ENCODE measurements at places on chromosomes 6 and 20. TPM values are rescaled to one million over a fixed set of nuclear protein-coding genes. Genes with fewer than 3 reads are reported as not detected.

SLA2 gene
- total RNA-seq, result 0.39 TPM

C6orf47 gene
- 14.1 TPM for total RNA-seq

ACSS1 gene
- total RNA-seq, result 19.7 TPM

CRISP3 gene
- 7.4 TPM for total RNA-seq

CRISP2 gene
- not detected for total RNA-seq

GSTA1 gene
- total RNA-seq, result not detected

RPRD1B gene
- total RNA-seq, result 40.2 TPM

PSMF1 gene
- 25.2 TPM for total RNA-seq

- DNase-seq, result peak; percentile 78
Observed at GRCh38 chr6:14824484-14825275, 421.2 kb upstream of the JARID2 start.

DNA sequence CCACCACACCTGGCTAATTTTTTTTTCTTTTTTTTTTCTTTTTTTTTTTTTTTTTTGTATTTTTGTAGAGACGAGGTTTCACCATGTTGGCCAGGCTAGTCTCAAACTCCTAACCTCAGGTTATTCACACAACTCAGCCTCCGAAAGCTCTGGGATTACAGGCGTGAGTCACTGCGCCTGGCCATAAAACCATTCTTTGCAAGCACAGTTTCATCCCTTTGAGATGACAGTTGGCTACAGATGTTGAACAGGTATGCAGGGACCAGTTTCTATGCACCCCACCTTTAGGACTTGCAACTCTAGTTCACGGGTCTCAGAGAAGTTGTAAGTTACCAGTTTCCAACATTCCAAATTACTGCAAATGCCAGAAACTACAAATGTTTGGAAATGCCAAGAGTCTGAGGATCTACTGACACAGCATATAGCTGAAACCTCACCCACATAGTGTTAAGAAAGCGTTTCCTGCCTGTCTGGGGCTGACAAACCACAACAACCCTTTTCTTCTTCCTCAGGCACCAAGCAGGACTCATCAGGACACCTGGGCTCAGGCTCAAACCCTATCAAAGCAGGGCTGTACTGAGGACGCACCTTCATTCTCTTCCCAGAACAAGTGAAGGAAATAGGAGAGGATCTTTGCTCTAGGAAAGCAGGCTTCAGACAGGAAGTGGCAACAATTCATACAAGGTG lies 22.9 kb downstream of the ARHGAP18 start:
- no peak for DNase-seq

- DNase-seq, result peak; percentile 26
Observed at GRCh38 chr20:34907616-34908469, 31.4 kb downstream of the ACSS2 start.

DNA sequence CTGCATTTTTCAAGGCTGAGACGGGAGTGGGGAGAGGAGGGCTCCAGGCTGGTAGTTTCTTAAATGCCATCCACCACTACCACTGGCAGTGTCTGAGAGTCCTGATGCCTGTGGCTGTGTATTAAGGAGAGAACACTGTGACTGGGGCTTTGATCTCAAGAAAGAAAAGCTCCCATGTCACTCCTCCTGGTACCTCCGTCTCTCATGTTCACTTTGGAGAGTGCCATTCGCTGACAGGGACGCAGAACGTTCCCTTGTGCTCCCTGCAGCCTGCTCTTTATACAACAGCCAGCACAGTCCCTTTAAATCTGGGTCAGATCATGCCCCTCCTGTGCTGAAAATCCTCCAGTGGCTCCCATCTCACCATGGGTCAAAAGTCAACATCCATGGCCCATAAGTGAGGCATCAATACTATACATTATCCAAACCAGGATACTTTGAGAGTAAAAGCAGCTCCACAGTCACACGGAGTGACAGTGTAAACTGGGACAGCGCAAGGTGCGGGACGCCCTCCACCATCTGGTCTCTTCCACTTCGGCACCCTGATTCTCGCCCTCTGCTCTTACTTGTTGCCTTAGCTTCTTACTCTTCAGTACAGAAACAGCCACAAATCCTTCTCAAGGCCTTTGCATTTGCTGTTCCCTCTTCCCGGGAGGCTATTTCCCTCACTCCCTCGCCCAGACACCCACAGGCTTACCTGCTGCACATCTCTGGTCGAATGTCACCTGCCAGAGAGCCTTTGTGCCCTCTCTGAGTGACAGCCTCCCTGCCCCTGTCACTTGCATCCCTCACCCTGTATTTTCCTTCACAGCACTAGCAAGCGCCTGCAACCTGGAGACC lies 20.0 kb downstream of the PDYN start:
- no peak for DNase-seq

- DNase-seq, result no peak
Observed at GRCh38 chr6:142459271-142459670, 157.5 kb downstream of the ADGRG6 start.

DNA sequence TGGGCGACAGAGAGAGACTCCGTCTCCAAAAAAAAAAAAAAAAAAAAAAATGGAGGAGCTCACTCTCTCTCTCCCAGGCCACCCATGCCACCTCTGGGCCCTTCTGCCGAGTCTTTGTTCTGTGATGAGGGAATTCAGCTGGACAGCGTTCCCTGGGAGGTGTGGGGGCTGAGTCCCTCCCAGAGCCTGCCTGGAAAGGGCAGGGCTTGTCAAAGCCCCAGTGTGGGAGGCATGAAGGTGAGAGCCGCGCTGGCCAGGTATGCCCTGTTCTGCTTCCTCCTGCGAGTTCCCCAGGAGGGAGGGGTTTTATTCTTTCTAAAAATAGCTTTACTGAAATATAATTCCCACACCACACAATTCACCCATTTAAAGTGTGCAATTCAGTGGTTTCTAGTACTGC lies 69.6 kb downstream of the TMEM242 start:
- DNase-seq, result no peak

DNA sequence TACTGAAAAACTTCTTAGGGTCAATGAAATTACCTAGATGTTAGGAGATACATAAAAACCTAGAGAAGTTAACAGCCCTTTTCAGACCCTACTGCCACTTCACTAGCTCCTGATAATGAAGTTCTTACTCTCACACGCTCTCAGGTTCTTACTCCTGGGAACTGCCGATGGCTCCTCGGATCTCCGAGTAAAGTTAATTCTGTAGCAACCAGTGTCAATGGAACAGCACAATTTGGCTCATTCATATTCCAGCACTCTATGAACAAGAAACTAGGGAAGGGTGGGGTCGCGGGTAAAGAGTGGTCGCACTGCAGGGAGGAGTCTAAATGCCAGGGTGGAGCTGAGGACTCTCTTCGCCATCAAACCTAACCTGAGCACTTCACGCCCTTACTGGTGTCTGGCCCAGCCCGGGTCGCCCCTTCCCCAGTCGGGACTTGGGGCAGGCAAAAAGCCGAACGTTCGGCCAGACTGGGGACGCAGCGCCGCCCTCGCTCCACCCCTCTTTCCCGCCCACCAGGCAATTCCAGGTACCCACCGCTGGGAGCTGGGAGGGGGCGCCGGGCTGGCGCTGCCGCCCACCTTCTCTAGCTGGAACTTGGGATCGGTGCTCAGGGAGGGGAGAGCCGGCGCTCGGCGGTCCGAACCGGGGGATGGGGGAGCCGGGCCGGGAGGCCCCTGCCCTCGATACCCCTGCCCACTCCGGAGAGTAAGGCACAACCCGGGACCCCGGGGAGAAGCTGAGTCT lies 744 bp downstream of the RAB23 start:
- peak; percentile 47 for DNase-seq

DNA sequence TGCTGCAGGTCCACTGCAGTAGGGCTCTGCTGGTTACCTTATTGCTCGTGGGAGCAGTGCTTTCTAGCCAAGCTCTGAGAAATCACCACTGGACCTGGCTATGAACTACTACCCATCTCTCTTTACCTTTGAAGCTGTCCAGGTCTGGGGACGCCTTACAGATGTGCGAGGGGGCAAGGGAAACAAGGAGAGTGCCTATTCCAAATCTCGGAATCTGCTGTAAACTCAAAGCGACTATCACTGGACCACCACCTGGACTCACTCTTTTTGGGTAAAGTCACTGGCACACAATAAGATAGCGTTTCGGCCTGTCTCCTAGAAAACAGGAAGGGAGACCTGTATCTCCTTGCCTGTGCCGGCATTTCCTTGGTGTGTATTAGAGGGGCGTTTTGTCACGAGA lies 5.3 kb downstream of the NRN1 start:
- no peak for DNase-seq

- no peak for DNase-seq
Observed at GRCh38 chr20:33685328-33686099, 671 bp downstream of the E2F1 start.

DNA sequence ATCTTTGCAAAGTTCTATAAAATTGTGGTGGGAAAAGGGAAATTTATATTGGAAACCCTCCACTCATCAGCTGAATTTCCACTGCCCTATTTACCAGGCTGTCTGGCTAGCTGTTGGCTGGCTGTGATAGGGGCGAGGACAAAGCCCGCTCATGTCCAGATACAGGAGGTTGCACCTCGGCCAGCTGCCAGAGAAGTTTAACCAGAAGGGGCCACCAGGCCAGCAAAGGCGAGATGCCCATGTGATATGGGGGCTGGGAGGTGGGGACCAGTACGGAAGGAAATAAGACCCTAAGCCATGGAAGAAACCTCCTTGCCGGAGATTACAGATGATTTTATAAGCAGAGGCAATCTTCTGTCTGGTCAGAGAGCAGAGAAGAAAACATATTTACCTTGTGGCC lies 143.8 kb downstream of the FNDC1 start:
- no peak for DNase-seq

- DNase-seq, result no peak
Observed at GRCh38 chr20:31770243-31770642, 31.2 kb downstream of the TPX2 start.
